ENCODE measurements at places on chromosomes 11 and 22.
A peak's percentile ranks its signal among the peaks of the same experiment; 100 is the strongest.

DNA sequence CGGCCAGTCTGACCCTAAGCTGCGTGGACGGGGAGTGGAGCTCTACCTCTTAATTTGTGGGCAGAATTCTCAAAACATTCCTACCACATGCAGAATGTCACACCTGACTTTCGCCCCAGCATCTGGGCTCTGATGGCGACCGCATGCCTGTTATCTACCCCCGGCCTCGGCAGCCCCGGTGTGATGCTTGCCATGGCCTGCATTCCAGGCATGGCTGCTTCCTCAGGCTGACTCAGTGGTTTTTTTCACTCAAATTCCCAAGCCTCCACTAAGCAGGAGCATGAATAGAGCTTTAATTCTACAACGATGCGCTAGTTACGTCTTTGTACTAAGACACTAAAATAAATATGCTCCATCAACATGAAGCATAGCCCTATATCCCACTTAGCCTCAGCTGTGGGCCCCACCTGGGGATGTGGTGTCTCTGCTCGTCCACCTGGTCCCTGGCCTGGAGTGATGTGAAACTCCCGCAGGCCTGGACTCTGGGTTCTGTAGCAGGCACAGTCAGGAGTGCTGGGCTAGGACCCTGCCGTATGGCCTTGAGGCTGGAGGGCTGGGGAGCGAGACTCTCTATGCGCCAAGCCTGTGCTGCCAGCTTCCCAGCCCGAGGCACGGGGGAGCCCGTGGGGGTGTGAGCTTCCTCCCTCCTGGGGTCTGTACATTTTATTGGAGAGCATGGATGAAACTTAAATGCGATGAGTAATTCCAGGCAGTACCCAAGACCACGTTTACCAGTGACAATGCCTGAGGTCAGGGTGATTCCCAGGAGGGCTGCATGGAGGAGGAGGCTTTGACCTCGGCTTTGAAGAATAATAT, 153.2 kb downstream of the CTTN start:
- no peak for DNase-seq

DNA sequence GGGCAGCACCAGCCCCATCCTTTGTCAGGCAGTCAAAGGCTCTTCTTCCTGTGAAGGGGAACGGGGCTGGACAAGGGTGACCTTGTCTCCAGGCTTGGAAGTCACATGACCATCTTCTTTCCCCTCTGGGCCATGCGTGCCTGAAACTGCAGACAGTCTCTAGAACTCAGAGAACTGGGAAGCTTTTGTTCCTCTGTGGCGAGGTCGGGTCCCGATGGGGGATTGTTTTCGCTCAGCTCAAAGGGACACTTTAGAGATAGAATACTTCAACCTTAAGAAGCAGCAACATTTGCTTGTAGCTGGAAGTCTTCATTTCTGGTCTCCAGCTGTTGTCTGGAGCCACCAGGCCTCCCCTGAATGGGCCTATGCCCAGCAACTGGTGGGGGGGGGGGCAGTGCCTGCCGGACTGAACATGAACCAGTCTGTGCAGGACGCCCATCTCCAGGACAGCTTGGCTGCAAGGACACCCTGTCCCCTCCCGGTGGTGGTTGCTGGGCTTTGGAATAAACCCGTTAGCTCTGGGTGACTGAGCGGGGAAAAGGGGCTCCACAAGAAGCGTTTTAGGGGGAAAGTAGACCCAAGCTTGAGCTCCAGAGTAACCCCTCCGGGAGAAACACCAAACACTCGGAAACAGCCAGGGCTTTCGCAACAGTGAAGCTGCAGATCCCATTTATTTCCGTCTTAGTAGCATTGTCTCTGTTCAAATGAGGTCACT, 55.7 kb upstream of the EMID1 start:
- no peak for DNase-seq

DNA sequence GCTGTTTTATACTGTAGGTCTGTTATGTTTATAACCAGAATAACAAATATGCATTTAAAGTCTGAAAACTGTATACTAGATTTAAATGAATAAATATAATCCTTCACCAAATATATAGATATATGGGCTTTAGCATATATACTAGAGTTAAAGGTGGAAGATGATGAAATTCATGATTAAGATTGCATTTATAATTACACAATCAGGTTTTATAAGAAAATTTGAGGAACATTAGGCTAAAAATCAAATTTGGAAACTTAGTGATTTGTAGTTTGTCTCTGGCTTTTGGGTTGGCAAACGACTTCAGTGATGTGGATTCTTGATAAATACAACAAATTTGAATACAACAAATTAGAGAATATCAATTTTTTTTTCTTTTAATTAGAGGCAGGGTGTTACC, 10.0 kb downstream of the BCL2L13 start:
- no peak for DNase-seq

DNA sequence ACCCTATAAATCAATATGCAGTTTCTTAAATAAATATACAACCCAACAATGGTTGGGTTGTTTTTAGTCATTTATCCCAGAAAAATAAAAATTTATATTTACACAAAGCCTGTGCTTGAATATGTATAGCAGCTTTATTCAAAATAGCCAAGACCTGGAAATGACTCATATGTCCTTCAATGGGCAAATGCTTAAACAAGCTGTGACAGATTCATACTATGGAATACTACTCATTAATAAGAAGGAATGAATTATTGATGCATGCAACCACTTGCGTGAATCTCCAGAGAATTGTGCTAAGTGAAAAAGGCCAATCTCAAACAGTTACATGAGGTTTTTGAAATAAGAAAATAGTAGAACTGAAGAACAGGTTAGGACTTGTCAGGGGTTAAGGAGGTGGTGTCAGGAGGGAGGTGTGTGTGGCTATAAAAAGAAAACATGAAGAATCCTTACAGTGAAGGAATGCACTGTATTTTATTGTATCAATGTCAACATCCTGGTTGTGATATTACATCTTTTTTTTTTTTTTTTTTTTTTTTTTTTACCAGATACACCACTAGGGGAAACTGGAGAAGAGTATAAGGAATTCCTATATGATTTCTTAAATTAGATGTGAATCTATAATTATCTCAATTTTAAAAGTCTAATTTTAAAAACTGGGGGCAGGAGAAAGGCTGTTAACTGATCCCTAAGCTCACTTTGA, 82.4 kb upstream of the CD44 start:
- DNase-seq: no peak

GRCh38 chr11:14106303-14107049, 144.0 kb downstream of the SPON1 start:
- DNase-seq: no peak

DNA sequence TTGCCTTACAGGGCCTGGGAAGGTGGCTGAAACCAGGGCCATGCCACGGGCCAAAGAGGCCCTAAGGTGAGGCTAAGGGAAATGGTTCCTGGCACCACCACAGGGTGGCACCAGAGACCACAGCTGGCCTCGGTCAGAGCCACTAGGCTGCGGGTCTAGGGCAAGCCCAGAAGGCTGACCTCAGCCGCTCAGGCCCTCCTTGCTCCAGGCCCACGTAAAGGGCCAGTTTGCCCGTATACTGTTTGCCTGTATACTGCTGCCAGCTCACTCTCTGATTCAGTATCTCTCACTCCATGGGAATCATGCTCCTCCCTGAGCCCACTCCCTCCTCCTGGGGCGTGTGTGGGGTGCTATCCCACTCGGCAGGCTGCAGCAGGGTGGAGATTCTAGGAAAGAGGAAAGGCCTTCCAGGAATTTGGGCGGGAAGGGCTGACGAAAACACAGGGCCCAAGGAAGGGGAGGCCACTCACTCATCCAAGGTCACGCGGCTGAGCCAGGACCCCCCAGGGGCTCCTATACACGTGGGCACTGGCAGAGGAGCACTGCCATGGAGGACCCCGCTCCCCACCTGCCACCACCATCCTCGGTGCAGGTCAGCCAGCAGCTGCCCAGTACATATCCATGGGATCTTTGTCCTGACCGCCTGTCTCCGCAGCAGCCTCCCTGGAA, 62.4 kb downstream of the NECTIN1 start:
- peak; percentile 90 for DNase-seq

- DNase-seq: no peak
Measured at GRCh38 chr22:27574651-27575050, 226.9 kb downstream of the MN1 start.

DNA sequence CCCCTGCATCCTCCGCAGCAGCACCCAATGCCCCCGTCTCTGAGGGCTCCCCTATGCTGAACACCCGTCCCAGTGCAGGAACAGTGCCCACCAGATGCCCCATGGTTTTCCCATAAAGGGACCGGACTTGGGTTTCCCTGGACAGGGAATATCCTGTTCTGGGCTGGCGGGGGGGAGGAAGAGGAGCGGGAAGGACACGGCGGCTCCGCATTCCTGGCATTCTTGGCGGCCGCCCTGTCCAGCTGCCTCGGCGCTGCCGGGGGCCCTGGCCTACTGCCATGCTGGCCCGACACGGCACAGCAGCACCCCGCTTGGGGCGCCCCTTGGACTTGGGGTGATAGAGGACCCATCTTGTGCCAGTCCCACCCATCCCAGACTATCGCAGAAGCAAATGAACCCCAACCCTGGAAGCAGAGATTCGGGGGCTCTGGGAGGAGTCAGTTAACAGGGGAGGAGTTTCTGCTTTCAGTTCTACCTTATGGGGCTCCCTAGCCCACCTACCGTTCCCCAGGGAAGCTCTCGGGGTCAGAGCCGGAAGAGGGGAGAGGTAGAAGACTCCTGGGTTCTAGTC, 23.7 kb upstream of the CBX7 start:
- DNase-seq: peak; percentile 80

DNA sequence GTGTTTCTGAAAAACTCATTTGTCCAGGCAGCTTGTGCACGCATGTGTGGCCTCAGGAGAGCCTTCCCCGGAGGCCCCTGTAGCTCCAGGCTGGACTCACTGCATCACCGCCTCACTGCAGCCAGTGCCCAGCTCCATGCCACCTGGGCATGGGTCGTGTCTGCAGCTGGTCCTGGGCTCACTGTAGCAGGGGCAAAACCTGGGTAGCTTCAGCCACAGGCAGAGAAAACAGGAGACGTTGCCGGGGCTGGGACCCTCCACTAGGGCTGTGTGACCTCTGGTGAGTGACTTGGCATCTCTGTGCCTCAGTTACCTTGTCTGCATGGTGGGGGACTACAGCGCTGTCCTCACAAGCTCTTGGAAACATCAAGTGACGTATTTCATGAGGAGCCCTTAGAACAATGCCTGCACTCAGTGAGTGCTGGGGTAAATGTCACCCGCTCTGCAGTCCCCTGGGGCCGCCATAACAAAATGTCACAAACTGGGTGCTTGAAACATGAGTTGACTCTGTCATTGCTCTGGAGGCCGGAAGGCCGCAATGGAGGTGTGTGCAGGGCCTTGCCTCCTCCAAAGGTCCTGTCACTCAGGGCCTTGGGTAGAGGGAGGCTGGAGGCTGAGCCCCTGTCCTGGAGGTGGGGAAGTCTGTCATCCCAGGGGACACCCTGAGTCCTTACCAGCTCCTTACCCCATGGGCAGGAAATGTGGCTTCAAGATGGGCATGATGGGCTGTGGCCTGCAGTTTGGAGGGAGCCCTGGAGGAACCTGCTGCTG, 488.7 kb downstream of the TBC1D22A start:
- DNase-seq: no peak

GRCh38 chr11:72144807-72145565, 9.5 kb downstream of the FOLR3 start:
- no peak for DNase-seq

GRCh38 chr22:50540381-50540780, 5.3 kb upstream of the KLHDC7B start:
- no peak for DNase-seq

DNA sequence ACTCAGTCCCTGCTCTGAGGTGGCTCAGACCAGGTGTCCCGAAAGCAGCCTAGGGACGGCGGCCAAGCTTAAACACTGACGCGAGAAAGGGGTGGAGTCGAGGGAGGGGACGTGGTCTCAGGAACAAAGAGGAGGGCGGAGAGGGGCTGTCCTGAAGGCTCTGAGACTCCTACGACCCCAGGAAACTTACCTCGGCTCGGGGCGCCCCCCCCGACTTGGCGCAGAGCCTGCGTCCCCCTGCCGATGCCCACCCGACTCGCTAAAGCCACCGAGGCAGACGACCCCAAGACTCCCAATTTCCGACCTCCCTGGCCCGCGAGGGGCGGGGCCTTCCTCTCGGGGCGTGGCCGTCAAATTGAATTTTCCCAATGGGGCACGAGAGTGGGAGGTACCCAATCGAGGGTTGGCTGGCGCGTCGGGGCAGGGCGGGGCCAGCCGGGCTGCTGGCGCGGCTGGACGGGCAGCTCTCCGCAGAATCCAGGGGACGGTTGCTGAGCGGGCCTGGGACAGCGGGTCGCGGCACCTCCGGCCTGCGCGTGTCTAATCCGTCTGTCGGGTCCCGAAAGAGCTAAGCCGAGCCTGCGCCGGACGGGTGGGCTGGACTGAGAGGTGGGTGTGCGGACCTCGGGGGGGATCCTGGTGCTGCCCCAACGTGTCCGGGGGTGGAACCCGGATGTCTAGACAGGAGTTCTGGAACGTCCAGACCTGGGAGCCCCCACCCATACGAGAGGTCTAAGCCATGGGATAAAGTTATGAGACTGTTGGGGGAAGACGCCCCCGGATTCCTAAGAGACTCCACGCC, at the start of gene SMTN:
Gene SMTN, plus strand, starts transcription at position 471 of the 802 bp plus-strand sequence. CDS start 1,941 bp downstream, outside the sequence.
- peak; percentile 94 for DNase-seq

GRCh38 chr11:574632-575312, 1.5 kb upstream of the PHRF1 start:
- DNase-seq: no peak

DNA sequence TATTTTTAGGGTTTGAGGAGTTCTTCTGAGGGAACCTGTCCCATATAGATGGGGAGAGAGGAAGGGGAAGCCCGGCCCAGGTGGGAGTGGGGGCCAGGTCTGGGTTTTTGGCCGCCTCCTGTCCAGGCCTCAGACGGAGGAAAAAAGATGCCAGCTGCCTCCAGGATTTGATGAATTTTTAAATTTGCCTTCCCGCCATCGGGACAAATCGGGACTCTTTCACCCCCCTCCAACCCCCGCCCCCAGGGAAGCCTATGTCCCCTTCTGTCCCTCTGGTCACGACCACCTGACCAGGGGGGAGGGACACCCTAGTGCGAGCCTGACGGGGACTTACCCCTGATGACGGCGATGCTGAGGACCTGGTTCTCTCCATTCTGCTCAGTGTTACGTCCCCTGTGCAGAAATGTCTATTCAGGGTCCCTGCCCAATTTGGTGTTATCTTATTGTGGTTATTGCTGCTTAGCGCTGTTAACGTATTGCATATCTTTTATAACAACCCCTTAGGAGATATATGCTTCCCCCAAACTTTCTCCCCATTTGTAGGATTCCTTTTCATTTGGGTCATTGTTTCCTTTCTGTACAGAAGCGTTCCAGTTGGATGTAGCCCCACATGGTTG, 115.9 kb upstream of the GRK3 start:
- no peak for DNase-seq

GRCh38 chr11:120121336-120121735, 16.6 kb downstream of the TRIM29 start:
- no peak for DNase-seq

- DNase-seq: no peak
Measured at GRCh38 chr11:13963169-13963948, 836 bp downstream of the SPON1 start.

DNA sequence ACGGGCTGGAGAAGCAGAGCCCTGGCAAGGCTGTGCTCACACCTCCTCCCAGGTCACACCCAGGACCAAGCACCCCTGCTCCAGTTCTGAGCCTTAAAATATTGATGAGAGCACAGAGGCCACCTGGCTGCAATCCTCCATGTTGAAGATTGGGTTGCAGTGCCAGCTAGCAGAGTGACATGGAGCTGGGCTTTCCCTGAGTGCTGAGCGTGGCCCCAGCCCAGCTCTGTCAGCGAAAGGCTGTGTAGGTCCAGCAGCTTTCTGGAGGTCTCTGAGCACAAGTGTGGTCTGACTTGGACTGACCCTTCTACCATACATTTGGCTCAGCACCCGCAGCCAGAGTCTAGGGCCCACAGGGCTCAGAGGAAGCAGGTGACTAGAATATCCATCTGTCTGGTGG, 4.0 kb upstream of the CHKA start:
- no peak for DNase-seq
